Stimulated activated CD4-positive, alpha-beta T cell treated with anti-CD3 and anti-CD28 coated beads, Interleukin-1b, Interleukin-23, amount 100 ng/mL, for 1 hour (primary cell): ENCODE measurements at places on chromosomes 5 and 9.

DNA sequence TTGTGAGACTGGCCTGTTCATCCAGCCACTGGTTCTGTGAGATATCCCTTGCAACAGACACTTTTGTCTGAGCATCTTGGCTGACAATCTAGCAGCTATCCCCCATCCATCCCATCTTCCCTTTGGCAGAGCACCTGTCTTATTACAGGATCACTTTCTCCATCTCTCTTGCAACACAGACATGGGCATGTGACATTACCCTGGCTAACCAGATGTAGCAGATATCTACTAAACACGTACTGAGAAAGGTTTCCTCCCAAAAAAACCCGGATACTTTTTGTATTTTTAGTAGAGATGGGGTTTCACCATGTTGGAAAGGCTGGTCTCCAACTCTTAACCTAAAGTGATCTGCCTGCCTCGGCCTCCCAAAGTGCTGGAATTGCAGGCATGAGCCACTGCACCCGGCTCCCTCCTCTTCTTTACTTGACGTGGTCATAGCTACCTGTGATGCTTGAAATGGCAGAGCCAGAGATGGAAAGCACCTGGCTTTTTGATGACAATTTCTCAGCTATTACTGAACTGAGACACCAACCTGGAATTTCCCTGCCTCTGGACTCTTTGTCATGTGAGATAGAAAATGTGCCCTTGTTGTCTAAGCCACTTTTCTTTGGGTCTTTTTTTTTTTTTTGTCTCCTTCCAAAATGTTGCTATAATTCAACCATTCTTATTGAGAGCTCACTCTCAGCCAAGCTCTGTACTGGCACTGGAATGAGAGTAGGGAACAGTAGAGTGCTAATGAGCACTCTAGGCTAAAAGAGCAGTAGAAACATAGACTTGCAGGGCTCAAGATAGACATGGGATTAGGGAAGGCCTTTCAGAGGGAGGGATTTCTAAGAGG is 32.6 kb downstream of the FNBP1 start:
- no peak for DNase-seq

- no peak for DNase-seq
Measured at GRCh38 chr5:119470851-119471451, 18.7 kb downstream of the HSD17B4 start.

DNA sequence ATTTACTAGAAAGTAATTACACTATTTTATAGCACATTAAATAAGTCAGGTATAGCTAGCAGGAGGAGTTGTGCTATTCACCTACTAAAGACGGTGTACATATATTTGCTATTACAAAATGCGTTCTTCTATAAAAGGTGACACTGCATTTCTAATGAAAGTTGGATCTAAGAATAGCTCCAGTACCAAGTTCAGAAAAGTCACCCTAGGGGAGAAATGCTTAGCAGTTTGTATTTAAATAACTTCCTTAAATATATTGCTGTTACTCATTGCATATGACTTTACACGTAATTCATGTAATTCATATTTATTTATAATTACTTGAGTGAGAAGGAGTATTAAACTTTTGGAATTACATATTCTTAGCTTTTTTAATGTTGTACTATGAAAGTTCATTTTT is 7.0 kb upstream of the SUB1 start:
- DNase-seq, result no peak

DNA sequence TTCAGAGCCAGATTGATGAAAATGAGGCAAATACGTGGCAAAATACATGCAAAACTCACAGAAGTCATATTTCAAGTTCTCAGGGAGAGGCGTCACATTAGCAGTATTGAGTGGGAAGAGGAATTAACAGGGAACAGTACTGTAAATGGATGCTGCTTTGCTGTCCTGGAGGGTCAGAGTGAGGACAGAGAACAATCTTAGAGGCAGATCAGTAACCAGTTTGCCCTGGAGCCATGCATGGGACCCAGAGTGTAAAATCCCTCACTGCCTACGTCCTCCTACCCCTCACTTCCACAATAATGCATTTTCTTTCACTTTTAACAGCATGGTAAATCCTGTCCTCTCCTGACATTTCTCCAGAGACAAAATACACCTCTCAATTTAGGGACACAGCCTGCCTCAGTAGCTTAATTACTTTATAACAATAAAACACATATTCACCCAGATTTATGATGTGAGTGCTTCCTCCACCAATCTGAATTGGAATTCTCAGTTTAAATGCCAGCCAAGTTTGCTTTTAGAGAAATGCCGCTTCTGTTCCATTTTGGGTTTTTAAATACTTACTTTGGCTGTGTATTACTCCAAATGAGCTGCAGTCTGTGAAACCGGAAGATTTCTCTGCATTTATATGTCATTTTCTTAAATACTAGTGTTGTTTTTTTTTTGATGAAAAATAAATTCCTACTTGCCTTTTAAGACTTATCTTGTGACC is 70.0 kb downstream of the LMNB1 start:
- no peak for DNase-seq

- no peak for DNase-seq
Measured at GRCh38 chr5:107068782-107069181, 602.0 kb downstream of the EFNA5 start.

DNA sequence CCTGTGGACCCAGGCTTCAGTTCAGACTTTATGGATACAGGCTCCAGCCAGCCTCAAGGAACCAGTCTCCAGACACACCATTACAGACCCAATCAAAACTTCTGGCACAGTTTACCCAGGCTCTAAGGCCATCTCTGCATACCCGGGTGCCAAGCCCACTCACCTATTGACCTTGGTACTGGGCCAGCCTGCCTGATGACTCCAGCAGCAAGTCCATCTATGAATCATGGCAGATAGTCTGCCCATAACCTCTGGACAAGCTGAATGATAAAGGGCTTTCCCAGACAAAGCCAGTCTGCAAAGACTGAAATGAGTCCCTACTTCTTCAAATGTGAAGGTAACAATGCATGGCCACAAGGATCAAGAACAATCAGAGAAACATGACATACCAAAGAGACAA is 1327.1 kb upstream of the C9orf72 start:
- no peak for DNase-seq

DNA sequence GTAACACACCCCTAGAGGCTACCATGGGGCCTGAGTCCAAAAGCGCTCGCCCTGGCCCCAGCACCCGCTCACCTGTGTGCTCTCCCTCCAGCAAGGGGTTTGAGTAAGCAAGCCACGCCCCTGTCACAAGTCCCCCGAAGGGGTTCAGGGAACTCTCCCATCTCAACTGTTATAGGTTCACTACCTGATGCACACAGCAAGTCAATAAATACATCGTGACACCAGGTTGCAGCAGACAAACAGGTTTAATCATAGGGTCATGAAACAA is 8.4 kb upstream of the CREBRF start:
- no peak for DNase-seq

DNA sequence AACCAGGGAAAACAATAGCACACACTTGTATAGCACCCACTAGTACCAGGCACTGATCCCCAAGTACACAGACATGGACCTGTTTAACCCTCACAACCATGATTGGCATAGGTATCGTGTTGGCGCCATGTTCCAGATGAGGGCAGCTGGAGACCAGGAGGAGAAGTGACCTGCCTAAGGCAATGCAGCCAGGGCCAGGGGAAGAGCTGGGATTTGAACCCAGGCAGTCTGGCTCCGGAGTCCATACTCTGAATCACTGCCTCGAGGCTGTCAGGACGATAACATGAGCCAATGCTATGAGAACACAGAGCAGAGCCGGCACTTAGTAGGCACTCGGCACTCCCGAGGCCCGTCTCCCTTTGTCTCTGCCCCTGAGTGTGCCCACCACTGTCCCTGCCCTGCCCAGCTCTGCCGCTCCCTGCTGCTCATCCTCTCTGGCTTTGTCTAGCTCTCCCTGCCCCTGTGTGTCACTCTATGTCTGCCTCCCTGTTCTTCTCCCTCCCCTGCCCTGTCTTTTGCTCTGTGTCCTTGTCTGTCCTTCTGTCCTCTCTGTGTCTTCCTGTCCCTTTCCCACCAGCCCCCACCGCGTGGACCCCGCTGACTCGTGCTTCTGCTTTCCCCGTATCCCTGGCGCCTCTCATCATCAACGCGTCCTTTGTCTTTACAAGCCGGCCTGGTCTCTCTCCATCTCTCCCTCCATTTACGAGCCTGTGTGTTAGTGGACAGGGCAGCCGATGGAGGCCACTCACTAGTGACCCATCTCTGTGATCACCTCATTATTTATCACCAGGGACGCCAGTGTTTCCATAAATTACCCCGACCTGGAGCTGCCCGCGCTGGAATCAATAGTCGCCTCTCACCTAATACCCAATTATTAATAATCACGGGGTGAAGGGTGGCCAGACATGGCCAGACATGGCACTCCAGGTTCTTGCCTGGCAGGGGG is 99.4 kb upstream of the MVB12B start:
- DNase-seq, result no peak

DNA sequence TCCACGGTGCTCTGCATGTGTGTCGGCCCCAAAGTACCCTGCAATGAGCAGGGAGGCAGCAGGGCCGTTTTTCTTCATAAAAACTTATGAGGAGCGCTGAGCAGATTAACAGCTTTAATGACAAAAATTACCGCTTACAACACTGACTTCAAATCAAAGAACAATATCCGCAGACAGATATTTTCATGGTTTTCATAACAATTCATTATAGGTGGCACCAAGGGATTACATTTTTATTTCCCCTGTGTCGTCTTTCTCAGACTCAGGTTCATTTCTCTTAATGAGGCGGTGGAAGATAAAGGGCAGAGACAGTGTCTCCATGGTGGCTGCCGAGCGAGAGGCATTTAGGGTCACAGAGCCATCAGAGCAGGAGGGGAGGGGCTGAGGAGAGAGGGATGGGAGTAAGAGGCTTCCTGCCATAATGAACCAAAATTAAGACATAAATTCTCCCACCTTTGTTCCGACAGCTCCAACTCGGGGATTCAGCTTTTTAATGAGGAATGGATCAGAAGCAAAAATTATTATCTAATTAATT is 240.7 kb upstream of the CLINT1 start:
- no peak for DNase-seq

DNA sequence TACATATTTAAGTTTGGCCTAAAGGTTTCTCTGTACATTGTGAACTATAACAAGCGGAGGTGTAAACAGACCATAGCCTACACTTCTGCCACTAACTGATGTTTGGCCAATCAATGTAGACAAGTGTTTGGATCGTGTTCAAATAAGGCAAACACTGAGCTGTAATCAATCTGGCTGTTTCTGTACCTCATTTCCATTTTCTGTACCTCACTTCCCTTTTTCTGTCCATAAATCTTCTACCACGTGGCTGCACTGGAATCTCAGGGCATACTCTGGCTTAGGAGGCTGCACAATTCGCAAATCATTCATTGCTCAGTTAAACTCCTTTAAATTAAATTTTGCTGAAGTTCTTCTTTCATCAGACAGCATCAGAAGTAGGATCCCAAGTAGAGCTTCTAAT is 140.9 kb downstream of the SLC25A46 start:
- DNase-seq, result no peak

DNA sequence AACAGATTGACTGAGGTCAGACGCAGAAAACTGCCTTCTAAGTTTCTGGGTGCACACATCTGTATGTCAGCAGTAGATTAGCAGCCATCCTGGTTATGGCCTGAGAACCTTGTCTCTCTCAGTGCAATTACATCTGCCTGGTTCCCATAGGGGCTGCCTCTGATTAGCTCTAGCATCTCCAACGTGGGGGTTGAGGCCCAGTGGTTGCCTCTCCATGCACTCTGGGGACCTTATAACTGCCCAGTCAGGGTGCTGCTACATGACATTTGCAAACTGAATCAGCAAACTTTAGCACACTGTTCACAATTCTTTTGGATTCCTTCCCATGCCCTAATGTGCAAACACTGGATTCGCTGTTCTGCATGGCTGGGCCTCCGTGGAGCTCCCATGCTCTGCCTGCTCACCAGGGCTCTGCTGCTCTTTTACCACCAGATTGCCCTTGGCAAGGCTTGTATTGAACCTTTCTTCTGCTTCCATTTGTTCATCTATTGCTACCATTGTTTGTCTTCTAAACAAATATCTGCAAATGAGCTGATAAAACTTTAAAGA is 36.2 kb downstream of the SNX18 start:
- DNase-seq, result no peak

- no peak for DNase-seq
Measured at GRCh38 chr9:28735738-28736342, 1162.6 kb upstream of the C9orf72 start.

DNA sequence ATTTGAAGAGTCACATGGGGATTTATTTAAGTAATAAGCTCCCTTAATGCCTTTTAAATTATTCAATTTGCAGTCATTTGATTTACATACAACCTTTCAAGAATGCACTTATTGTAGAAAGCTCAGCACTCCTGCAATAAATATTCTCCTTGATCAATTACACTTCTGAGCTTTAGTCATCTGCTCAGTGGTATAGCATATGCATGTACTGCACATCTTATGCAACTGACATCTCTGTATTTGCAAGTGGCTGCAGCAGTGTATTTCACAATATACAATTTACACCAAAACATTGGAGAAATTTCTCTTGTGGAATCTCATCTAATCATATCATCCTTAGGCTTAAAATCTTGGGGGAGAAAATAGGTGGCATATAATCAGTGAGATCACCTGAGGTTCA is 325.7 kb downstream of the SLF1 start:
- no peak for DNase-seq
